ENCODE measurements at places on chromosomes 1 and 21.

- no peak for DNase-seq
These were observed 624 bp downstream of the SLC41A1 start for GRCh38 chr1:205812271-205812877.

GRCh38 chr1:145702826-145703225 is 4.3 kb downstream of the PDZK1 start:
- DNase-seq: no peak

GRCh38 chr21:42532466-42533181 is 19.0 kb downstream of the SLC37A1 start:
- no peak for DNase-seq

GRCh38 chr21:45839274-45839673 is 142.3 kb upstream of the COL6A1 start:
- no peak for DNase-seq

DNA sequence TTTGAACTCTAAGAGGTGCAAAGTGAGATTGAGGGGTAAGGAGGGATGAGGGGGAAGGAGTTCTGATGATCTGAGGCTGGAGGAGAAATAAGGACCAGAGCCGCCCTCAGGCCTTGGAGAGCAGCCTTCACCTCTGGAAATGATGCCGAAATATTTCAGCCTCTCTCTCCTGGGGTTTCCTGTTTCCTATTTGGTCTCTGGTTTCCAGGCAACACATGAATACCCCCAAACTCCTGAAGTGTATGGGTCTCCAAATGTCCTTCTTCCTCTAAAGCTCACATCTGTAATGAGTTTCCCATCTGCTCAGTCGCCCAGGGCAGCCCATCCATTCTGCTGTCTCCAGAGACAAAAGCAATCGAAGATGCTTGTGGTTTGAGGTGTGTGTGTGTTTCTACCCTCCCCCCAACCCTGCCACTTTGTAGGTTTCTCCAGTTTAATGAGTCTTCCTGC is 52.0 kb upstream of the FAM20B start:
- no peak for DNase-seq

DNA sequence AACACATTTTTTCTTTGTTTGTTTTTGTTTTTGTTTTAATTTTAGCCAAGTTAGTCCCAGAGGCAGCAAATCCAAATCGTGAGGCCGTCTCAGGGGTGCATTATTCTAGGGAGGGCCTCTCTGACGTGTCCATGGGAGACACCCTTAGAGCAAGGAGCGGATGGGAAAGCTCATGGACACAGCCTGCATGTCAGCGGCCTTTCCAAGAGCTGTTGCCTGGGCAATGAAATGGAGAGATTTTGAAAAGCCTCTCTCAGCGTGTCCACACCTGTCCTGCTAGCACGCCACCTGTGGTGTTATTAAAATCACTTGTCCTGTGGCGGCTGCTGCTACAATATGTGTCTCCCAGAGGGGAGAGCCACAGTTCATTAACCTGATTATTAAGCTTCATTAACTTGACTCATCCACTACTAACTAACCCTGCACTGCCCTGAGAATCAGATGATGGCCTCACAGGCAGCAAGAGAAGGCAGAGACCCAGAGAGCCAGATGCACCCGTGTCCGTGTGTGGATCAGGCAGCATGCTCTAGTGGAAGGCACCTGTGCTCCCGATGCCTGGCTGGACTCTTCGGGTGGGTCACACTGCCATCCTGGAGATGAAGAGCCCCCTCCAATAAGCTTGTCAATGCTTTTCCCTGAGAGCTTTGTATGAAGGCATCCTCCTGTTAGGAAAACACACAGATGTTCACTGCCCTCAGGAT is 133.3 kb downstream of the PGBD5 start:
- DNase-seq: no peak

DNA sequence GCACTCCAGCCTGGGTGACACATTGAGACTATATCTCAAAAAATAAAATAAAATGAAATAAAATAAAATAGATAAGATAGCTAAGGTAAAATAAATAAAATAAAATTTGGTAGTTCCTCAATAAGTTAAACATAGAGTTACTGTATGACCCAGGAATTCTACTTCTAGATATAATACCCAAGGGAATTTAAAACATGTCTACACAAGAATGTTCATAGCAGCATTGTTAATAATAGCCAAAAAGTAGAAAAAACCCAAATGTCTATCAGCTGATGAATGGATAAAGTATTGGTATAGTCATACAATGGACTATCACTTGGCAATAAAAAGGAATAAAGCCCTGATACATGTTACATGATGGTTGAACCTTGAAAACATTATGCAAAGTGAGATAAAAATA is 47.8 kb downstream of the CEP350 start:
- no peak for DNase-seq

GRCh38 chr1:246265481-246265880 is 241.6 kb downstream of the SMYD3 start:
- no peak for DNase-seq

DNA sequence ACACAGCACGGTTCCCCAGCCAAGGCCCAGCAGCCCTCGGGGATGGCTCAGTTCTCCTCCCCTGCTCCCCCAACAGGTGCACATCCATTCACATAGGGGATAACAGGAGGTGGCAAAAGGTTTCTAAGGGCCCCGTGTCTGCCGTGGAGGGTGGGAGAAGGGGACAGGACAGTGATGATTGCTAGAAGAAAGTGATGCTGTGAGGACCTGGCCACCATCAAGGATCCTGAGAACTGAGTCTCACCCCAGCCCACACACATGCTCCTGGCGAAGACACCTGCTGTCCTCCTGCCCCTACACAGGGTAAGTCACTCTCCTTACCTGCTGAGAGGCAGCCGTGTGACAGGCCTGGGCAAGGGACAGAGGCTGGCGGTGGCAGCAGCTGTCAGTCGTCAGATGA is 54.5 kb downstream of the GNG4 start:
- no peak for DNase-seq

- DNase-seq: no peak
These were observed 77.6 kb downstream of the PLXNA2 start for GRCh38 chr1:208166340-208167138.

GRCh38 chr1:119358636-119359035 is 9.9 kb upstream of the HAO2 start:
- no peak for DNase-seq

DNA sequence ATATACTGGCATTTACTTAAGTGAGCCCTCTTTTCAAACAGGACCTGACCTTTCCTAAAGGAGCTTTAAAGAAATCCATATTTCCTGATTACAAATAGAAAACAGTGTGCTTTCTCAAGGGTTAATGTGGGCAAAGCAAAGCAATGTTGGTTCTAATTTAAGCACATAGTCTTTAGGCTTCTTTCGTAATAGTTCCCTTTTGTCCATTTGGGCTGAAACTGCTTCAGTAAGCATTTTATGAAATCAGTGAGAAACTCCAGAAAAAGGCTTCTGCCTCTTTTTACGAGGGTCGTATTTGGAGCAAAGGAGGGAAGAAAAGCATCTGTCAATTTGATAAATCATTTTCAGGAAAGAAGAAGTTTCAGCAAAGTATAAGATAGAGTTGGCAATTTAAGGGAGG is 331.2 kb downstream of the KIF26B start:
- no peak for DNase-seq

GRCh38 chr1:109091839-109092193 is 1.3 kb downstream of the TMEM167B start:
- no peak for DNase-seq

GRCh38 chr1:32926562-32926961 is 25.4 kb upstream of the TMEM54 start:
- DNase-seq: no peak

Data from CD4-positive, alpha-beta T cell treated with Interleukin-12 subunit alpha and Interleukin-12 subunit beta, for 1 hour (primary cell).